Bronchial smooth muscle cell (primary cell): ENCODE measurements at places on chromosomes 3 and 15. TPM values are rescaled to one million over a fixed set of nuclear protein-coding genes. Genes with fewer than 3 reads are reported as not detected.

Gene CHRNB4
- total RNA-seq = not detected in 2 replicates

Gene HDC
- not detected in 2 replicates for total RNA-seq

Gene ZKSCAN7
- 5.8 and 6.2 TPM in 2 replicates for total RNA-seq

Gene UBAP1L
- total RNA-seq = 0.95 and 1.5 TPM in 2 replicates

Gene BFSP2
- not detected in 2 replicates for total RNA-seq

Gene WDR76
- 2.1 and 3.3 TPM in 2 replicates for total RNA-seq

Gene SPATA12
- under 0.01 TPM in 1 of 2 replicates, not detected in the other for total RNA-seq

Gene ZBBX
- not detected in 2 replicates for total RNA-seq

Gene RAD51
- 1.4 TPM in 2 replicates for total RNA-seq

Gene VWA5B2
- total RNA-seq = not detected in 2 replicates

Gene CCR8
- not detected in 2 replicates for total RNA-seq

Gene DLEC1
- total RNA-seq = 0.09 and 0.16 TPM in 2 replicates

Gene PCSK6
- total RNA-seq = 0.09 and 0.16 TPM in 2 replicates

Gene ROPN1
- not detected in 2 replicates for total RNA-seq

Gene GRM7
- not detected in 2 replicates for total RNA-seq

Gene CLDN16
- total RNA-seq = not detected in 2 replicates

Gene CAPN3
- 1.7 and 3.2 TPM in 2 replicates for total RNA-seq

Gene TM4SF1
- total RNA-seq = 59.8 and 183 TPM in 2 replicates

Gene LSAMP
- 10.7 and 15.8 TPM in 2 replicates for total RNA-seq

Gene LIPH
- under 0.01 TPM in 1 of 2 replicates, not detected in the other for total RNA-seq

Gene RAP2B
- total RNA-seq = 18.3 and 18.5 TPM in 2 replicates

Gene DPPA4
- total RNA-seq = not detected in 2 replicates
